Metanephros (tissue), 2 donors: ENCODE measurements at places on chromosomes 16 and 17. TPM values are rescaled to one million over a fixed set of nuclear protein-coding genes. Genes with fewer than 3 reads are reported as not detected.

The PARN gene
- total RNA-seq, result 47.5 TPM

The KRTAP2-3 gene
- not detected for total RNA-seq

The TMC7 gene
- 1.9 TPM for total RNA-seq

The CACNB1 gene
- 39.8 TPM for total RNA-seq

The CEP295NL gene
- 8.1 TPM for total RNA-seq

The RNU2-1 gene
- not detected for total RNA-seq

The GAS7 gene
- 37.9 TPM for total RNA-seq

The METTL2A gene
- total RNA-seq, result 25.4 TPM

The FZD2 gene
- total RNA-seq, result 37.4 TPM

The TNFRSF17 gene
- total RNA-seq, result not detected

The ZPBP2 gene
- not detected for total RNA-seq

The CFAP97D1 gene
- total RNA-seq, result not detected

The SUPT6H gene
- total RNA-seq, result 88.8 TPM

The TM4SF5 gene
- 0.53 TPM for total RNA-seq

The TUBD1 gene
- total RNA-seq, result 22.2 TPM

The GCGR gene
- 14.0 TPM for total RNA-seq

The SLC39A11 gene
- total RNA-seq, result 26.3 TPM

The WNT9B gene
- 53.8 TPM for total RNA-seq

The PRR35 gene
- total RNA-seq, result 9.4 TPM

The CD300LG gene
- 1.2 TPM for total RNA-seq

The EFNB3 gene
- total RNA-seq, result 8.7 TPM

The KIF18B gene
- total RNA-seq, result 5.4 TPM

The SLC5A2 gene
- 53.8 TPM for total RNA-seq

The TBC1D3I gene
- 1.5 TPM for total RNA-seq

The CDH16 gene
- 479 TPM for total RNA-seq

The RBFOX1 gene
- total RNA-seq, result 9.0 TPM

The TBC1D3B gene
- total RNA-seq, result 4.0 TPM

The RAD51D gene
- total RNA-seq, result 12.1 TPM

The UBTF gene
- total RNA-seq, result 75.9 TPM
